ENCODE measurements at places on chromosomes 11 and 22. TPM values are rescaled to one million over a fixed set of nuclear protein-coding genes. Genes with fewer than 3 reads are reported as not detected.

Gene RAG2
- total RNA-seq, result not detected

Gene GLYAT
- total RNA-seq, result not detected

Gene ACR
- total RNA-seq, result not detected

Gene GVQW3
- total RNA-seq, result 1.0 TPM

Gene C11orf52
- total RNA-seq, result not detected

Gene NUDT8
- total RNA-seq, result 37.3 TPM

Gene TRAF6
- 6.6 TPM for total RNA-seq

Gene MUC15
- not detected for total RNA-seq

Gene SYCE3
- 3.9 TPM for total RNA-seq

Gene OR8K3
- not detected for total RNA-seq

Gene EMID1
- 0.41 TPM for total RNA-seq

Gene BTG4
- 0.23 TPM for total RNA-seq

Gene SPDYC
- total RNA-seq, result not detected

Gene FAM181B
- not detected for total RNA-seq

Gene CYP2D6
- total RNA-seq, result 2.2 TPM

Gene CALCA
- total RNA-seq, result not detected

Gene FGF19
- total RNA-seq, result not detected

Gene SORL1
- total RNA-seq, result 139 TPM

Gene C11orf87
- total RNA-seq, result not detected

Gene ABTB2
- 0.16 TPM for total RNA-seq

Gene GRM5
- not detected for total RNA-seq

Gene GGT1
- 31.3 TPM for total RNA-seq
